RWPE1 (cell line): ENCODE measurements at places on chromosomes 16 and 17.

DNA sequence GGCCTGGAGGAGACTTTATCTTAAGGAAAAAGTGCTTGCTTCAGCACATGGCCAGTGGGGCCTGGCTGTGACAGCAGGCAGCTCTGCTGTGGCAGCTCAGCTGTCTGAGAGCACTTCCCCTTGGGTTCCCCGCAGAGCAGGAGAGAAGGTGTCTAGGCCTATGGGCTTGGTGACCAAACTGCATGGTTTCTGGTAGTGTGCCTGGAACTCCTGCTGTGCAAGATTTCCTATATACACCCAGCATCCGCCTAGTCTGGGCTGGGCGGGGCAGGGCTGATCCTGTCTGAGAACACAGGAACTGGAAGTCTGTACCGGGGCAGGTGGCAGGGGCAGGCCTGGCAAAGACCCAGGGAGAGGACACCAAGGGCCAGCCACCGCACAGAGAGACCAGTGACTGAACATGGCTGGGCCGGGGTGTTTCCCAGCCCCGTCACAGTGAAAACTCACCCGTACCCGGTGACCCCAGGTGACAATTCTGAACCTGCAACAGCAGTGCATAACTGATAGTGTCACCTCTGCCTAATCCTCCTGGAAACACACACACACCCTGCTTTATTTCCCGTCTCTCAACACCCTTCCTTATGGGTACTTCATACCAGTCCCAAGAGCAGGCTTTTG is 39.3 kb downstream of the CHD9 start:
- DNase-seq = no peak

DNA sequence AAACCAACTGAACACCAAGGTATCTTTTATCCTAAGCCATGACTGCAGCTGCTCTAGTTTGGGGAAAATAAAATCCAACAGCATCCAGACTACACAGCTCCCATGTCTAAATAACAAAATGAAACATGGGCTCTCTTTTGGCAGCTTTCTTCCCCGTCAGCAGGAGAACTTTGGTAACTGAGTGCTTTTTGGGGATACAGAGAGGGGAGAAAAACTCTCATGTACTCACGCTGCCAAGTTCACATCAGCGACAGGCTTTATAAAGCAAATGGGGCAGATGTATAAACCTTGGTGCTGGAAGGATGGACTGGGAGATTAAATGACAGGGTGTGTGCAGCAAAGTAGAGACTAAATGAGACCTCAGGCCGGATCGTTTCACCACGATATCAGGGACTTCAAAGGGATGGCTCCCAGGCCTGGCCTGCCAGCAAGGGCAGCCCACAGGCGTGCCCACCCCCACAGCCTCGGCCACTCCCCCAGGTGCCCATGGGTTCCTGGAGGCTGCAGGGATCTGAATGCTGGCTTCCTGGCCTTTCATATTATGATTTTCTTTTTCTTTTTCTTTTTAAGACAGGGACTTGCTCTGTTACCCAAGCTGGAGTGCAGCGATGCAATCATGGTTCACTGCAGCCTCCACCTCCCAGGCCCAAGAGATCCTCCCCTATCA is 174.6 kb downstream of the ZNF423 start:
- DNase-seq = no peak

GRCh38 chr17:81039854-81040758 is 5.2 kb downstream of the BAIAP2 start:
- peak; percentile 70 for DNase-seq

- DNase-seq = no peak
Observed at GRCh38 chr16:87133966-87134627, 183.1 kb downstream of the C16orf95 start.

- DNase-seq = no peak
Observed at GRCh38 chr16:67663877-67664222, 2.7 kb downstream of the ENKD1 start.

DNA sequence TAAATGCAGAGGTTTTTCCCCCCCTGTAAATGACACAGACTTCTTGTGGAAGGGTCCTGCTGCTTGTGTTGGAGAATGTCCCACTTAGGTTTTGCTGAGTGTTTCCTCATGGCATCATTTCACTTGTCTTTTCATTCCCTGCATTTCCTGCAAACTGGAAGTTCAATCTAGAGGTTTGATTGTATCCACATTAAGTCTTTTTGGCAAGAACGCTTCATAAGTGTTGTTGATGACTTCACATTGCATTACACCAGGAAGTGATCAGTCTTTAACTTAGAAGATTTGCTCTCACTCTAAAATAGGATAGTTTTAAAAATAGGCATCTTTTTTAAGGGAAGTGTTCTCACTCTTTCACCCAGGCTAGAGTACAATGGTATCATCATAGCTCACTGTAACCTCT is 67.2 kb downstream of the RPTOR start:
- no peak for DNase-seq

DNA sequence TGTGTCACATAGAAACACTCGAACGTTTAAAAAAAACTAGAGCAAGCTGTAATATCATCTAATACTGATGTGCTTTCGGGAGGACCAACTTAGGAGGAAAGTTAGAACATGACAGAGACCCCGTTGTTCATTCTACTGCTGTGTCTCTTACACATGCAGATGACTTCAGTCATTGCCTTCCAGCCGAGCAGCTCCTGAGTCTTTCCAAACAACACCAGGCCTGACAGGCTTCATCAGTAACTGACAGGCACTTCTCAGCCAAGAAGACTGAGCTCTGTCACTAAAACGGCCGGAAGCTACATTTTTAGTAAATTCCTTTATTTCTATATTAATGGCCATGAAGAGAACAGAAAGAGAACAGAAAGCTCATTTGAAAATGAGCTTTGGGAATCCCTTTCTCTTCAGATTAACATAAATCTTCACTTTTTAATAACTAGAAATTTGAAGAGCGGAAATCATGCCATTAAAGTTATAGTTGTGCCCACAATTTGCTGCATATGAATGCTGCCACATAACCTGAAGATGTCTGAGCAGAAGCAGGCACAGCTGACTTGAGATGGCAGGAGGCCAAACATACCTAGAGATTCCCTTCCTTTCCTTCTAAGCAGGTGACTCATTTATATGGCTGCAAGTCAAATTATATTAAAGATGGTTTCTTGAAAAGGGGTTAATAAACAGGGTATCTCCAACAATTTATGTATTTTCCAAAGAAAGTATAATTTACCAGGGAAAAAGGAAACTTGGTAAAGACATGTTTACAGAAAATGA is 148.9 kb downstream of the ITFG1 start:
- DNase-seq = peak; percentile 49

GRCh38 chr16:86297866-86298757 is 212.2 kb upstream of the FOXF1 start:
- DNase-seq = no peak

DNA sequence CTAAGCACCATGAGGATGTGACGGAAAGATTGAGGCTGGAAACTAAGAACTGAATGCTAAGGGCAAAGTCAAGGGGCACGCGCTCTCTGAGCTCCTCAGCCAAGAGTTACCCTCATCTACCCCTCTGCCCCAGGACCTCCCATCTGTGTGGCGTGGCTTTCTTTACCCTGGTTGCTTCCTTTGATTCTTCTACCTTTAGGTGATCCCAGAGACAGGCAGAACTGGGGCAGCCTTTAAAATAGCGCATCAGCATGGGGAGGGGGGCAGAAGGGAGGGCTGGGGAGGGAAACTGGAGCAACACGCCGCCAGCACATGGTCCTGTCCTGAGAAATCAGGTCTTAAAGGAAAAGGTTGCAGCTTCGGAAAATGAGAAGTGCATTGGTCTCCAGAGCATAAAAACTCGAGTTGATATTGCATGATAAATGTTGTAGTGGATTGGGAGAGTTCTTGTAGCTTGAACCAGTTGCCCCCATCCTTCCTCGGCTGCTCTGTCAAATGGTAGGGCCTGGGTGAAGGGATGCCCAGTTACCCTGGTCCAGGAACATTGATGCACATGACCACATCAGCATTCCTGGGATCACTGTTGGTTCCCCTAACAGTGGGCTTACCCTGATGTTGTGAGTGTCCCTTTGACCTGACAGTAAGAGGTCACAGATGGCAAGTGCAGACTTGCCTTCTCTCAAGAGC is 29.7 kb downstream of the LDHD start:
- DNase-seq = no peak

- no peak for DNase-seq
Observed at GRCh38 chr16:86505185-86505898, 5.0 kb upstream of the FOXF1 start.

GRCh38 chr17:59416184-59416583 is 84.7 kb downstream of the YPEL2 start:
- DNase-seq = no peak

- no peak for DNase-seq
Observed at GRCh38 chr16:88058136-88058535, 106.9 kb downstream of the BANP start.

DNA sequence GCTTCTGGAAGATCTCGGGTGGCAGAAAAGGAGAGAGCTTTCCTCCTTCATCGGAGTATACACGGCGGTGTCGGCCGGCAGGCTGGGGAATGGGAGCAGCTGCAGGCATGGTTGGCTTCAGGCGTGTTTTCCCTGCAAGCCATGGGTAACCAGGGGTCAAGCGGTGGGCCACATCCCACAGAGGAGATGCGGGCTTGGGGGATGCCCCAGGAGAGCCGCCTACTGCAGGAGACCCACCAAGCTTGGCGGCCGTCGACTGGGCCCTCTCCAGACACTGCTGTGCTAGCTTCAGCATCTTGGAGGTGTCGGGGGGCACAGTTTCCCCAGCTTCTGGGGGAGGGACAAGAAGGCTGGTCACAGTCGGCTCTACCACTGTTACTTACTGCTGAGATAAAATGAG is 4.2 kb downstream of the VPS9D1 start:
- no peak for DNase-seq
